ENCODE measurements at places on chromosomes 12 and 14. TPM values are rescaled to one million over a fixed set of nuclear protein-coding genes. Genes with fewer than 3 reads are reported as not detected.

The SOX5 gene
- under 0.01 TPM for total RNA-seq

The SSTR1 gene
- under 0.01 TPM for total RNA-seq

The KRT83 gene
- not detected for total RNA-seq

The IL31 gene
- total RNA-seq, result not detected

The TSPAN19 gene
- total RNA-seq, result 0.13 TPM

The CHFR gene
- 32.6 TPM for total RNA-seq

The PTHLH gene
- total RNA-seq, result not detected

The PZP gene
- total RNA-seq, result 0.26 TPM

The SDR9C7 gene
- not detected for total RNA-seq

All from dermis microvascular lymphatic vessel endothelial cell (primary cell).